ENCODE measurements at places on chromosomes 3 and 15. TPM values are rescaled to one million over a fixed set of nuclear protein-coding genes. Genes with fewer than 3 reads are reported as not detected.

Gene SYNPR
- not detected for total RNA-seq

GRCh38 chr3:27976933-27977332 lies 254.8 kb upstream of the EOMES start:
- DNase-seq = no peak

- no peak for DNase-seq
Measured at GRCh38 chr15:77475898-77476297, 55.2 kb downstream of the HMG20A start.

Gene CPNE9
- total RNA-seq = not detected

DNA sequence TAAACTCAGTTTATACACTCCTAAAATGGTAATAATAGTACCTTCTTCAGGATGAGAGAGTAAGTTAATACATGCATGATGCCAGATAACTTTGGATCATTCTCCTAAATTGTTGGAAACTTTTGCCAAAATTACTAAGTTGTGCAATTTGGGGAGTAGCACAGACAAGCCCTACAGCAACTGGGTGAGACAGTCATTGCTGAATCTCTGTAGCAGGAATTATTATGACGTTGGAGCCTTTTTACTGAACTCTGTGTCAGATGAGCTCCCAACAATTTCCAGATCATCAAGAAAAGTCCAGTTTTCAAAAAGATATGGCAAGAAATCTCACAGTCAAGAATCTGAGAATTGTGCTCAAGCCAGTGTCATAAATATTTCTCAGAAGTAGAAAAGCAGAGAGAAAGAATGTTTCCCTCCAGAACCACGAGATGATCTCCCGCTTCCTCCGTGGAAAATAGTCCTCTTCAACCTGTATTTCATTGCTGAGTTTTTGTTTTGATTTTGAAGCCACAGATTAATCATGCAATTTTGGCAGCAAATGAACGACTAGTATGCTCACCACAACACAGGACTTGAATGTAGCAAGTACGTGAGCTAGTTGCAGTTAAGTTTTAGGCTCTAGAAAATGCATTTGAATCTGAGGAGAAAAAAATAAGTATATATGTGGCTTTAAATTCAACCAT lies 485.4 kb downstream of the CNTN6 start:
- DNase-seq = no peak

- DNase-seq = no peak
Measured at GRCh38 chr15:67935244-67935643, 95.4 kb upstream of the RNU6-1 start.

- no peak for DNase-seq
Measured at GRCh38 chr15:91854639-91854990, 1.1 kb downstream of the SLCO3A1 start.

GRCh38 chr15:73844356-73844755 lies 29.0 kb upstream of the TBC1D21 start:
- DNase-seq = no peak

Gene TIMP4
- total RNA-seq = not detected

GRCh38 chr3:128780101-128780837 lies 54.3 kb downstream of the RAB7A start:
- no peak for DNase-seq

DNA sequence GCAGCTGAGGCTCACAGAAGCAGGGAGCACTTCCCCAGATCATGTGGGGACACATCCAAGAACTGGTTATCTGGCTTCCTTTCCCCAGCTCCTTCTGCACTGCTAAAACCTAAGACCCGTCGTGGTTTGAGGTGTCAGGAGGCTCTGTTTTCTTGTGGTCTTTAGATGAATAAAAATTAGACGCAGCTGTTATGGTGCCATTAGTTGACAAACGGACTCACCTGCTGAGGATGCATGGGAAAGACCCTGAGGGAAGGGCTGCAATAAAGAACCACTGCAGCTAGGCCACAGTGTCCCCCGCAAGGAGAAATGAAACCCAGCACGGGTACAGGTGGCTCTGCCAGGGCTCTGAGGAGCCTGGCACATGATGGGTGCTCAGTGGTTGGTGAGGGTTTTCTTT lies 99.4 kb downstream of the IQSEC1 start:
- no peak for DNase-seq

DNA sequence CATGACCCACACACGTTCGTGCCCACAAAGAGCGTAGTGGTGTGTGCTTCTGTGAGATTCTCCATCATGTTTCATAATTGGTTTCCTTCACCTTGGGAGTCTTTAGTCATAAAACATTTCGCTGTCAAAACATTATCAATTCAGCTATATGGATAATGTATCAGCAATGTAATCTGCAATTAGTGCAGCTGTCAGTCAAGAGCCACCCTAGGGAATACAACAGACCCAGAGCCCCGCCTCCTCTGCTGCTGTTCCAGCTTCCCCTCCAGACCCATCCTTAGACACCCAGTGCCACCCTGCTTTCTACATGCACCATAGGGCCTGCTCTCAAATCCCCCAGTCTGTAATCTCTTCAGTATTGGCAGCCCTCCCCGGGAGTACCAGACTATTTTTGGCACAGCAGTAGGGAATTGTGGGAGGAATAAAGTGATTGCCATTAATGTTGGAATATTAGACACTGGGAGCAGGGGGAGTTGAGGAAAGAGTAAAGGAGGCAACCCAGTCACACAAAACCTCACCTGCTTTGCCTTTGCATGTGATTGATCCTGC lies 31.5 kb upstream of the C3orf80 start:
- no peak for DNase-seq

GRCh38 chr15:98952381-98952803 lies 55.2 kb downstream of the PGPEP1L start:
- DNase-seq = no peak

- DNase-seq = no peak
Measured at GRCh38 chr3:156665291-156665690, 9.1 kb upstream of the TIPARP start.

GRCh38 chr3:95227092-95227491 lies 1164.2 kb downstream of the NSUN3 start:
- no peak for DNase-seq

- DNase-seq = no peak
Measured at GRCh38 chr3:188335656-188336055, 181.7 kb downstream of the LPP start.

Gene PFKFB4
- total RNA-seq = 13.5 TPM

- DNase-seq = no peak
Measured at GRCh38 chr3:106193876-106194275, 325.1 kb upstream of the CBLB start.

- no peak for DNase-seq
Measured at GRCh38 chr3:170228093-170228766, 6.0 kb downstream of the PRKCI start.

- DNase-seq = no peak
Measured at GRCh38 chr3:134908271-134908670, 113.2 kb downstream of the EPHB1 start.

Gene SMCO1
- 0.20 TPM for total RNA-seq

GRCh38 chr3:135452881-135453280 lies 512.6 kb upstream of the PPP2R3A start:
- no peak for DNase-seq

GRCh38 chr3:52001443-52001974 lies 5.8 kb upstream of the RPL29 start:
- DNase-seq = peak; percentile 83

DNA sequence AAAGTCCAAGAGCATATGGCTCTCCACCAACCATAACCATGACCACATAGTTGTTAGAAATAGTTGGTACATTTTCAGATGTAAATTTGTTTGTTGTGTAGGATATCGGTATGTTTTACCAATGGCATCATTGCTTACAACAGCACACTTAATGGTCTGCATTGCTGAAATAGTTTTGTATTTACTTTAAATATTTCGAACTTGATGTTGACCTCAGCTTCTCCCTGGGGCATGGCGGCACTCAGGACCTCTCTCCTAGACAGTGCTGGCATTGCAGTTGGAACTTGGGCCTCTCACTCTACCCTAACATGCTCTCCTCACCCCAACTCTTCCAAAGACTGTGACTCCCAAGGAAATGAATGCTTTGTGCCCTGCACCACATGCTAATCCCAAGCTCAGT lies 5.0 kb downstream of the SLC22A13 start:
- DNase-seq = no peak

Gene MEX3B
- 12.8 TPM for total RNA-seq

DNA sequence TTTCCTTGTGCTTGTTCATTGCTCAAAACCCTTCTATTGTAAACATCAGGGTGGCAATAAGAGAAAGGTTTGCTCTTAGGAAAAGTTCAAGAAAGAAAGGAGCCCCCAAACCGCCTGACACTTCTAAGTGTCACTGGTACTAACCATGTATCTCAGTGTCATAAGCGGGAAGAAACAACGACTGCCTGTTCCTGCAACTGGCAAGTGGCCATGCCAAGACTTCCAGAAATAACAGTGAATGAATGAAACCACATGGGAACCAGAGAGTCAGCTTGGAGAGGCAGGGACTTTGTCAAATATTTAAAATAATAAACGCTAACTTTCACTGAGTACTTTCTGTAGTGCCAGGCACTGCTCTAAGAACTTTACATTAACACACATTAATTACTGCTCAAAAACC lies 1.1 kb downstream of the PLSCR2 start:
- DNase-seq = no peak

DNA sequence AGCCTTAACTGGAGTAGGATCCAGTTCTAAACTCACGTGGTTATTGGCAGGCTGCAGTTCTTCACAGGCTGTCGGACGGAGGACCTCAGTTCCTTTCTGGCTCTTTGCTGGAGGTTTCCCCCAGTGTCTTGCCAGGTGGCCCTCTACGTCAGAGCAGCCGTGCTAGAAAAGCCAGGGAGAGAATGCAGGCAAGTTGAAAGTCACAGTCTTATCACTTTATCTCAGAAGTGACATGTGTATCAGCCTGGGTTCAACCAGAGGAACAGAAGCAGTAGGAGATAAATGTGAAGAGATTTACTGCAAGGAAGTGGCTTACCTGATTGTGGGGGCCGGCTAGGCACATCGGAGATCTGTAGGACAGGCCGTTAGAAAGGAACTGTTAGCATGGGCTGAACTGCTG lies 125.3 kb upstream of the BNIP2 start:
- DNase-seq = no peak

DNA sequence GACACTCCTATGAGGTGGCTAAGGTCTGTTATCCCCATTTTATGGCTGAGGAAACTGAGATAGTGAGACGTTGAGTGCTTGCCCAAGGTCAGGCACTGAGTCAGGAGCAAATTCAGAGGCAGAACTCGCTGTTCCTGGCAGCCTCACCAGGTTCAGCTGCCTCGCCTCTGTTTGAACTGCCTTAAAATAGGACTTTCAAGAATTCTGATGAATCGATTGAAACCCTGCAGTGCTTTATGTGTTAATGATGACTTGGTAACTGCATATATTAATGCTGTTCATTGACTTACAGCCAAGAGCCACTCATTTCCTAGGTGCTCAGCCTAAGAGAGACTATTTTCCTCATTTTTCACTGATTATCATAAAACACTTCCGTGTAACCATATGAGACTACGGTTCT lies 79.5 kb upstream of the BHLHE40 start:
- no peak for DNase-seq

DNA sequence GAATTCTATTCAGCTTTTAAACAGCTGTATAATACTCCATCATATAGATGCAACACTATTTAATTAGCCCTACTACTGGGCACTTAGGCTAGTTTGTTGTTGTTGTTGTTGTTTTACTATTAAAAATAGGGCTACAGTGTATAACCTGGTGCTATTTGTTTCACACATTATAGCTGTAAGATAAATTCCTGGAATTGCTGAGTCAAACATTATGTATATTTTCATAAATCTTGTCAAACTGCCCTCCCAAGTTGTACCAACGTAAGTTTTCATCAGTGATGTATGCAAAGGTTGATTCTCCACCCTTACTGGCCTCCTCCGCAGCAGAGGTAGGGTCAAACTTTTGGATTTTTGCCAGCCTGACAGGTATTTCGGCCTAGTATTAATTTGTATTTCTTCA lies 3.8 kb upstream of the CEMIP start:
- no peak for DNase-seq

Gene ADCY5
- not detected for total RNA-seq

DNA sequence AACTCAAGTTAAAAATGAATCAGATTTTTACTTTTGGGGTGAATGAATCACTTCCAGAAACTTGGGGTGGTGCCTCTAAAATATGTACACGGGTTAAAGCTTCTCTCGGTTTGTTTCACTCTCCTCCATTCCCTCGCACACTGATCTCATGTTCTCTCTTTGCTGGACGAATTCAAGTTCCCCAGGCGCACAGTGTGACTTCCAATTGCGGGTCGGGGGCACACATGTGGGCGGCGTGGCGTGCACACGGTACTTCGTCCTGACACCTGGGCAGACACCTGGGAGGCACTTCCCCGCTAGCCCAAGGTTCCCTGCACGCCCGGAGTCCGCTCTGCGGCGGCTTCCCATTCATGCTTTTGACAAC lies 692 bp downstream of the SCAANT1 start:
- DNase-seq = peak; percentile 8

DNA sequence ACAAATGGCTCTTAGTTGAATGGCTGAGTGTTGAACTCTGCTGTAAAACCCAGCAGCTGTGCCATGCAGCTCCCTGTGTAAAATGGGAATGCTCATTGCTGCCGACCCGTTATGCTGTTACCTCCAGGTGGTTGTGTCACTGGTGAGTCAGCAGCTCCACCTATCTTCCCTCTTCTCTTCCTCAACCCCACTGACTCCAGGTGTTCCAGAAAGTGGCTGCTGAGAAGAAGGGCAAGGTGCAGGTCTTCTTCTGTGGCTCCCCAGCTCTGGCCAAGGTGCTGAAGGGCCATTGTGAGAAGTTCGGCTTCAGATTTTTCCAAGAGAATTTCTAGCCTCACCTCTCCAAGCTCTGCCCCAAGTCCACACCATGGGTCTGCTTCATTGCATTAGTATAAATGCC lies 41.9 kb downstream of the NOX5 start:
- DNase-seq = no peak

Gene CRYGS
- 1.6 TPM for total RNA-seq

Gene AQR
- 39.4 TPM for total RNA-seq

DNA sequence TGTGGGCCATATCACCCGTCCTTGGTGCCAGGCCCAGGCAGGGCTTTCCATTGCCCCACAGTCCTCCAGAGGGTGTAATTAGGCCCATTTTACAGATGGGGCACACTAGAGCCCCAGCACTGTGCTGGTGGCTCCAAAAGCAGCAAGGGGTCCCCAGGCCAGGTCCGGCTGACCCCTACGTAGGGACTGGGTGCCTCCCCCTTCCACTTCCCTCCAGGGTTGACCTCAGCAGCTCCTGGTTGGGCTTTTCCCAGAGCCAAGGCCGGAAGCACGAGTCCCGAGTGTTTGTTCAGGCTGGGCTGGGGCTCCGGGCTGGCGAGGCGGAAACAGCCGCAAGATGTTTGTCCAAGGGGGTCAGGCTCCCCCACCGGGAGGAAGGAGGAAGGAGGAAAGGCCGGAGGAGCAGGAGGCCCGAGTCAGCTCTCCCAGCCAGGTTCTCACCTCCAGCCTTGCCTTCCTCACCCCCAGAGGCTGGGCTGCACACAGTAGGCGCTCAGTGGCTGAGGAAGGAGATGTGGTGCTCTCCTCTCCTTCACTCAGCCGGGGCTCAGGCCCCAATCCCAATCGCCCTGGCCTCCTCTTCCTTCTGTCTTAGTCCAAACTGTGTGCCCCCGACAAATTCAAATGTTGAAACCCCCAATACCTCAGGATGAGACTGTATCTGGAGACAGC lies 17.1 kb upstream of the PLXND1 start:
- no peak for DNase-seq

DNA sequence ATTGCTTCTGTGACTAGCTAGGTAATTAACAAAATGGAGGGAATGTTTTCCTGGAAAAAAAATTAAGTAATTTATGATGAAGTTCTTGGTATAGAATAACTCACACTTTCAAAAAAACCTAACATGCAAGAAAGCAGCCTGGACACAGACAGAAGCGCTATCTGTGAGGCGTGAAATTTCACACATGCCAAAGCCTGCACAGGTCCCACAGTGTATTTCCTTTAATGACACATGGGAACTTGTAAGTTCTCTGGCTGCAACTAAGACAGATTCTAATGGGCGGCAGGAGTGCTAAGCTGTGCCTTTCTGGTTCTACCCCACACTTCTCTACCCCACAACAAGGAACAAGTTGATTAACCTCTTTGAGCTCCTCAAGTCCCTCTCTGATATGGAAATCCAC lies 84.9 kb upstream of the NEO1 start:
- no peak for DNase-seq

Data from K562 (cell line).